ENCODE measurements at places on chromosomes 12 and 14.

DNA sequence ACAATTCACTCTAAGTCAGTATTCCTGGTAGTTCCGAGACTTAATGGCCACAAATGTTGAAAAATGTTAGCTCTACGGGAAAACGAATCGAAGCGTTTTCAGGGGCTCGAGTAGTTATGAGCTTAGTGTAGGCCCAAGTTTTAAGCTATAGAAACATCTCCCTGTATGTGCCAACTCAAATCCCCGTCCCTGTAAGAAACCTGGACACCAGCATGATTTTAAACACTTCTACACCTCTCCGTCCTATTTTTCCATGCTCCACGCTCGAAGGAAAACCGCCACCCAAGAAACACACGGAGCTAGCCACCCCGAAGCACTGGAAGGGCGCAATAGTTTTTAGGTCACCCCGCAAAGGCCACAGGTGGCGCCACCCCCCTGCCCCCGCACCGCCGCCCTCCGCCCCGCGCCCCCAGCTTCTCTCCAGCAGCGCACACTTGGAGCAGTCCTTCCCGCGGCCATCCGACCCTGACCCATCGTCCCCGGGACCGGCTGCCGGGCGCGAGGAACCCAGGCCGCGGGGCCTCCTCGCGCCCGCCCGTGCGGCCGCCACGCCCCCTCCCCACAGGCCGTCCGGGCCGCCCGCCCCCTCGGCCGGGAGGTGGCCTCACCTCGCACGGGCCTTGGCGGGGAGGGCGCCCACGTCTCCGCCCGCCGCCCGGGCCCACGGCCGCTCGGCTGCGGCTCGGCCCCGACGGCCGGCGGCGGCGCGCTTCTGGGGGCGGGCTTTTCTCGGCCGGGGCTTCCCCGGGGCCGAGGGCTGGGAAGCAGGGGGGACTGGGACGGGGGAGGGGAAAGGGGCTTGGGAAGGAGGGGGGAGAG, 522 bp downstream of the R3HDM2 start:
- no peak for DNase-seq

DNA sequence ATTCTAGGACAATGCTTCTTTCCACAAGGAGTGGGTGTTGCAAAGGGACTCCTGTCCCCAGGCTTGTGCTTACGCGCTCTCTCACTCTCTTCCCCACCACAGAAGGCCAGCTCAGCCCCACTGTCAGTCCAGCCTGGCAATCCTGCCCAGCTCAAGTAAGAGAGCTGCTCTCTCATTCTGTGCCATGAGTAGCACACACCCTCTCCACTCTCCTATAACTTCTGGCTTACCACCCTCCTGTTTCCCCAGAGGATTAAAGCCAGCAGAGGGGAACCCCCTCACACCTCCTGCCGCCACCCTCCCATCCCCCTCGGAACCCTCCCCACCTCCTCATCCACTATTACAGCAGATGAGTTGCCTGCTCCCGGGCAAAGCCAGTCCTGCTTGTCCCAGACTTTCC, 17.1 kb downstream of the NCKAP5L start:
- no peak for DNase-seq

- no peak for DNase-seq
These were observed 29.1 kb downstream of the RECQL start for GRCh38 chr12:21472197-21472823.

GRCh38 chr12:25155022-25155576, 39.9 kb downstream of the DNAI7 start:
- DNase-seq: no peak

DNA sequence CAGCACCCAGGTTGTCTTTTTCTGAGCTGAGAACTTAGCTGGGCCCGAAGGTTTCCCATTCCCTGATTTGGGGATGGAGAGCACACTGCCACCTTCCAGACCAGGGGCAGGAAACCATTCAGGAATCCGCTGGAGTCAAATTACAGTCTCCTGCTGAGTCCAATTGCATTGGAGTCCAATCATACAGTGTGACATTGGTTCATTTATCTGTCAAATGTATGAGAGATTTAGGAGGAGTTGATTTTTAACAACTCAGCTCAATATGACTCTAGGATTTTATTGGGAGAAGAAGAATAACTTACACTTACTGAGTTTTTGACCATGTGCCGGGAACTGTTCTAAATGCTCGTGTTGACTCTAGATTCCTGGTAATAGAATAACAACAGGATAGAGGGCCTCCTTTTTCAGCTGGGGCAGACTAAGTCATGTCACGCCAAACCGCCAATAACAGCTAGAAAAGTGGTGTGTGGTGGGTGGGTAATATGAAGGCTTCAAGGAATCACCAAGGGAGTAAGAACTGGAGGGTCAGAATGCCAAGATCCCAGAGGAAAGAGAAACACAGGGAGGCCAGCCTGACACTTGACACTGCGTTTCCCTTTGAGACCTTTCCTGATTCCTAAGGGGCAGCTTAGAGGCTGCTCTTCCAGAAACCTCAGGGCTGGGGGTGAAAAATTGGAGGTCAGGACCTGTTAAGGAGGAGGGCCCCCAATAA, 11.5 kb downstream of the SYNDIG1L start:
- DNase-seq: no peak

Data from skeletal muscle cell (primary cell).